CD4-positive, alpha-beta T cell (primary cell): ENCODE measurements at places on chromosomes 5 and 9.

- DNase-seq: no peak
Measured at GRCh38 chr5:66138637-66139317, 5.3 kb upstream of the SREK1 start.

DNA sequence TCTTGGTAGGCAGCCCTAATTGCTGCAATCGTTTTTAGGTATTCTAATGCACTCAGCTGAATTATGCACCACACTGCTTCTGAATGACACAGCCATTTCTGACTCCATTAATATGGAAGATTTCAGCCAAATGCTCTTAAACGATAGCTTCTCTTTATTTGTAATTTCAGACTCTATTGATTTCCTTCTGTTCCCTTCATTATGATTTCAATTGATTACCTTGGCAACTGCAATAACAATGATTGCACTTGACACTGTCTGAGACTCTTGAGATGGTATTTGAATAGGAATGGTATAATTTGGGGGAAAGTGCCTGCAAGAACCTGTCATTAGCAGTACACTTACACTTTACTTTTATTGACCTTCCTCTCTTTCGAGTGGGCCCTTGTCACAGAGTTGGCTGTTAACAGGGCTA is 296.1 kb upstream of the DMAC1 start:
- DNase-seq: no peak

GRCh38 chr5:76257225-76257833 is 145.8 kb upstream of the IQGAP2 start:
- no peak for DNase-seq

DNA sequence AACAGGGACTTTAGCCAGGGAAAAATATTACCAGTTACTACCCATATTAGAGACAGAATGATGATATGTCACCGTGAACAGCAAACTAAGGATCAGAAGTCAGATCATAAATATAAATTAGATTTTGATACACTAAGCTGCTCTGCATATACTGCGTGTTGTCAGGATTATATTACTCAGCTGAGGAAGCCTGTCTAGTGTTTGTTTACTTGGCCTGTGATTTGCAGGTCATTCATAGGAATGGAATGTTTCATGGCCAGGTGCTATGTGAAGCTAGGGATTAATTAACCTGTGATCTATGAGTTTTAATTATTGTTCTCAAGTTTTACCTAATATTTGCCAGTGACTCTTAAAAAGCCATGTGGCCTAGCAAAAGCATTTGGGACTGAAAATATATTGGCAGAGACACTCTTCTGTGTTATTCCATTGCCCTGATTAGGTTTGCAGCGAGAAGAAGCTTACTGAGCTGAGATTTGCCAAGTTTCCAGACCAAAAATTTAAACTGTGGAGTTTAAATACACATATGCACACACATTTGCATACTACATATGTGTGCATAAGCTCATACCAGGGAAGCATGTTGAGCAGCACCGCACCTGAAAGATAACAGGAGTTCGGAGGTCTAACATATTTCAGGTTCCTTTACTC is 496.3 kb upstream of the GRIA1 start:
- DNase-seq: no peak

- DNase-seq: no peak
Measured at GRCh38 chr9:95409650-95410426, 92.3 kb upstream of the FANCC start.

DNA sequence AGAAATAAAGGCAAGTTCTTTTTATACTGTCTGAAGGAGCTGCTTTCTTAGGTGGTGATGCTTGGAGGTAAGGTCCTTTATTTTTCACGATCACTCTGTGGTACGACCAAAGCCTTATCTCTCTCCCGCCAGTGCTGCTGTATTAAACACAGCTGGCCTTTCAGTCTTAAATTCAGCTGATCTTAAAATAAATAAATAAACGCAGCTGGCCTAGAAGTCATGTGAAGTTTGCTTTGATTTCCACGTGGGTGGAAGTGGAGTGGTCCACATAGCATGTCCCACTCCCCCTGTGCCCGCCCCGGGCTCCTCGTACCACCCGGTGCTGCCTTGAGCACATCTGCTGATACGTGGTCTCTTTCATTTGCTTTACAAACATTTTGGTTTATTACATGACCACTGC is 260.4 kb downstream of the FANCC start:
- no peak for DNase-seq

GRCh38 chr5:14534773-14535172 is 46.8 kb upstream of the OTULINL start:
- no peak for DNase-seq

DNA sequence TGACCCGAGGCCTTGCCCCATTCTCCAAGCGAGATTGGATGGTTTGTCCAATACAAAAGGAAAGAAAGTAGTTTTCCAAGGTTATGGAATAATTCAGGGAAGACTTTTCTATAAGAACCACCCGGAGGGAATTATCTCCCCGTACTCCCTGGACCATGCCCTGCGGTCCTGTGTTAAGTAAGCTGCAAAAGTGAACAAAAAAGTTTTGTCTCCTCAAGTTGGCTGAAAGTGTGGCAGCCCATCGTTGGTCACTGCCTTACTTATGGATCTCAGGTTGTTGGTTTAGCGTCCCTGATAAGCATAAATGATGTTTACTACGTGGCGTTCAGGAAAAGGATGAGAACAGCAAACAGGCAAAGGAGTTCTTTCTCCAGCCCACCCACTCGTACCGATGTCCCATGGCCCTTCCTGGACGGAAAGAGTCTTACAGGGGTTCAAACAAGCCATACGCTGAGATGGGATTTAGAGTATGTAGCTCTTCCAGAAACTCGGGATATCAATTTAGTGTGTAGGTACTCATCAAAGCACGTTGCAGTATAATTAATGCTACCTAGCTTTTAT is 413 bp upstream of the AUH start:
- DNase-seq: no peak

DNA sequence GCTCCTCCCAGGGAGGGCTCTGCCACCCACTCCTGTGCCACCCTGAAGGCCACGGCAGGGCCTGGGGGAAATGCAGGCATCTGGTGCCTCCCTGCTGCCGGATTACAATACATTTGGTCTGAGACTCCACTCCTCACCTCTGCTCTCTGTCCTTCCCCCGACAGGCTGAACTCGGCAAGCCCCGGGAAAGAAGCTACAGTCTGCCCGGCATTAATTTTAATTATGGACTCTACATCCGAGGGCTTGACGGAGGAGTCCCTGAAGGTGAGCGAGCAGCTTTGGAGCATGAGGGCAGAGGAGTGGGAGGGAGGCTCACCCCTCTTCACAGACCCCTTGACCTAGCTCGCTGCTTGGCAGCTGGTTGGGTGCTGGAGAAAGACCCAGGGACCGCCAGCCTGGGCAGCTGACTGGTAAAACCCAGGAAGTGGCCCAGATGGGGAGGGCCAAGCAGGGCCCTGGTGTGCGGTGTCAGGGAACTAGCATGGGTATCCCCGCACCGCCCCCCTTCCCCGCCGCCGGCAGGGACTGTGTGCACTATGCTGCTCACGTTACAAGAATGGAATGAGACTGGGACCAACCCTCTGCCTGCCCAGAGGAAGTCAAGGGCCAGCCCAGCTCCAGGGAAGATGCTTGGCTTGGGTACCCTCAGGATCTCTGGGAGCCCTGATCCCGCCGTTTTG is 83.7 kb upstream of the BARHL1 start:
- DNase-seq: no peak

DNA sequence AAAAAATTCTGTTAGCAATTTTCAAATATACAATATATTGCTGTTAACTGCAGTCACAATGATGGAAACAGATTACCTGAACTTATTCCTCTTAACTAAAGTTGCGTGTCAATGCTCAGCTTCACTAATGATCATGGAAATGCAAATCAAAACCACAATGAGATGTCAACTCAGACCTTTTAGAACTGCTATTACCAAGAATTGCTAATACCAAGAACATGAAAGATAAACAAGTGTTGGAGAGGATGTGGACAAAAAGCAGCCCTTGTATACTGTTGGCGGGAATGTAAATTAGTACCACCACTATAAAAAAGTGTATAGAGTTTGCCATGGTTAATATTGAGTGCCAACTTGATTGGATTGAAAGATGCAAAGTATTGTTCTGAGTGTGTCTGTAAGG is 1409.7 kb upstream of the CDH18 start:
- no peak for DNase-seq

DNA sequence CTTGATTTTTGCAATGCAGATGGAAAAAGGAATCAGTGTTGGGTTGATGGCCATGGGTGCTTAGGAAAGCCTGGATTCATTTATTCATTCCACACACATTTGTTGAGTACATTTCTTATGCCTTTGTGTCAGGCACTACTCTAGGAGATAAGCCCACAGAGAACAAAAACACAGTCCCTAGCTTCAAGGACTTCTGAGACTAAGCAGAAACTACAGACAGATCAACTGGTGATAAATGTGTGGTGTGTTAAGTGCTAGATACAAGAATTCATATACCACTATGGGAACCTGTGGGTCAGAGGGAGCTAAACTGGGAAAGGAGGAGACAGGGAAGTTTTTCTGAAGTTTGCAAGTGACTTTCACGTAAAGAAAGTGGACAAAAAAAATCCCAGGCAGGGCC is 119.9 kb downstream of the CEMIP2 start:
- DNase-seq: no peak

GRCh38 chr9:128383007-128383753 is 12.0 kb downstream of the URM1 start:
- DNase-seq: no peak

DNA sequence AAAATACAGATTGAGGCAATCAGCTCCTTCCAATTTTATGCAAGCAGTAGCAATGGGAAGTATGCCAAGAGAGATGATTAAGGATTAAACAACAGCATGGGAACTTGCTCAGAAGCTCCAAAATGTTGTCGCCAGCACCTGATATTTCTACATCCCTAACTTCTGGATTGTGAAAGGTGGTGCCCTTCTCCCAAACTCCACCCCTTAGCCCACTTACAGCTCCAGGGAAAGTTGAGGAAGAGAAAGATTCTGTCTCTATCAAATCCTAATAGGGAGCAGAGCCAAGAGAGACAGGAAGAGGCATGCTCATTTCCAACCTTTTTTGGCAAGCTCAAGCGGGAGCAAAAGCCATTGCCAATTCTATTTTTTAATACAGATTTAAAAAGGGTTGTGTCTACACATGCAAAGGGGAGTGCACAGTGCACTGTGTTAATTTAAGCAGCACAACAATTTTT is 92.4 kb upstream of the NR3C1 start:
- no peak for DNase-seq

DNA sequence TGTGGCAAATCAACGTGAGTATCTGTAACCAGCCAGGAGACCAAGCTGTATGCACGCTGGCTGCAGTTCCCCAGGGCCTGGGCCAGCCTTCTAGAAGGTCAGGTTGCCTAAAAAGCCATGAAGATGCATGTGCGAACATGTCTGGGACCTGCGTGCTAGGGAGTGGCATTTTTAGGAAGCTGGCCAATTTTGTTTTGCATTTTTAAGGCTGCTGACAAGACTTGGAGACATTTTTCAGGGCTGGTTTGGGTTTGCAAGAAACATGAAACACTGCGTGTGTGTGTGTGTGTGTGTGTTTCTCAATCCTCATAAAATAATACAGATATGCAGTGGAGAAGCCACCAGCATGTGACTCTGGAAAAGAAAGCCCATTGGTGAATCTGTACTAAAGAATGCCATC is 5.1 kb downstream of the TGFBI start:
- DNase-seq: no peak

GRCh38 chr9:14030375-14031059 is 283.4 kb downstream of the NFIB start:
- DNase-seq: no peak

GRCh38 chr5:105506692-105507277 is 1944.2 kb upstream of the NUDT12 start:
- no peak for DNase-seq

GRCh38 chr9:131700765-131701435 is 39.0 kb downstream of the RAPGEF1 start:
- DNase-seq: no peak

DNA sequence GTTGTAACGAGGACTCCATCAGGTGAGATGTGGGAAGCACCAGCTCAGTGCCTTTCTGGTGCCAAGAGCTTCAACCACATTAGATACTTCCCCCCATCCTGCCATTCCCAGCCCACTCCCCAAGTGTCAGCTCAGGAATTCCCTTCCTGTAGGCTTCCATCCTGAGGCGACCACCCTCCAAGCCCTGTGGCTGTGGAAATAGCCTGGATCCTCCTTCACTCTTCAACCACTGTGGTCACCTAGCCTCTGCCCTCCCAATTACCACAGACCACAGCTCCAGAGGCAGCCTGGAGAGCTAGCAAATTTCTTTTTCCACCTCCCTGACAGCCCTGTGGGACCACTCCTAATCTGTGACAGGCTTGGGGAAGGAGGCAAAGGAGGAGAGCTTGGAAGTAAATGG is 219.8 kb upstream of the MAP3K1 start:
- no peak for DNase-seq

GRCh38 chr5:28110781-28111180 is 1072.4 kb upstream of the CDH9 start:
- no peak for DNase-seq

DNA sequence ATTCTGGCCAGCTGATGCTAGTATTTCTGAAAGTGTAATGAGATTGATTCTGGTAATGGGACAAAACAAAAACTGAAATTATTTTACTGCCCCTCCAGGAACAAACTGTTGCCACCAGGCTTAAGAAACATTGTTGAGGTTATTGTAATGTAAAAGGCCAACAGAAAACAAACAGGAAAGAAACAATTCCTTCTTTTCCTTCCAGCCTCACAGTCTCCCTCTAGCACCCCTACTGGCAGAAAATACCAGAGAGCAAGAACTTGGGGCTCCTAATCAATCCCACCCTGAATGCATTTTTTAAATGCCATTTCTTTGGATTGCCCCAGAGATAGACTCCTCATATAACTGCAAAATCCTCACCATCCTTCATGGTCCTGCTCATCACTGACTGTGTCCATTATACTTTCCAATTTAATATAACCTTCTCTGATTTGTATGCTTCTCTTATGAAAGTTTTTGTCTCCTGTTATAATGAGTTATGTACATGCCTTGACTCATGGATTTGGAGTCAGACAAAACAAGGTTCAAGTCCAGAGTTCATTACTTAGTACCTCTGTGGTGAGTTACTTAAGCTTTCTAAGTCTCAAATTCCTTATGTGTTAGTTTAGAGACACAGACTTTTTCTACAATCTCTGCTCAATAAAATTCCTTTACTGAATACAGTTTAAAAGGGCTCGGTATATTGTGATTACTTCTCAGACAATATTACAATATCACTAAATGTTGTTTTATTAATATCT is 157.9 kb upstream of the FBN2 start:
- no peak for DNase-seq

GRCh38 chr5:44862808-44863207 is 54.1 kb downstream of the MRPS30 start:
- DNase-seq: no peak

DNA sequence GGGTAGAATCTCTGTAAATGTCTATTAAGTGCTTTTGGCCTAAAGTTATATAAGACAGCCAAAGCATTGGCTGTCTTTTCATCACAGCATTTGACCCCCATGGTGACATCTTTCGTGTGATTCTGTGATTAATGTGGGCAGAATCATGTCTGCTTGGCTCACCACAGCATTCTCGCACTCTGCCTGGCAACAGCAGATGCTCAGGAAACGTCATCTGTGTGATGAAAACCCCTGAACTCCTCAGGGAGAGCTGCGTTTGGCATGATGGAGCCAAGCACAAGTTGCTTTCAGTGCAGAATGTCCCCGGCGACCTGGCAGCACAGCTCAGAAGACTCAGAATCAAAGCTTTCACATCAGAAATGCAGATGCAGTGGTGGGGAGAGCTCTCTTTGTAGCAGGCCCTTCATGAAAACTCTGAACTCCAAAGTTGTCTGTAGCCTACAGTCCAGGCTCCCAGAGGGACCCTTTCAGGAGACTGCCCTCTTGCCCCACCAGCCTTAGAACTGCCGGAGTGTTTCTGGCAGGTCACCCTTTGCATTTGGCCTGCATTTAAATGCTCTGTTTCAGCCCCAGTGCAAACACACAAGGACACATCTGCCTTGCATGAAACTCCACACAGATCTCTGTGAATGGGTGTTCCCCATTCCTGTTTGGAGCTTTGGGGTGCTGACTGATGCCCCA is 155.6 kb upstream of the PANK3 start:
- DNase-seq: no peak
